CD4-positive, alpha-beta T cell (primary cell): ENCODE measurements at places on chromosomes 13 and 19. TPM values are rescaled to one million over a fixed set of nuclear protein-coding genes. Genes with fewer than 3 reads are reported as not detected.

The SYCN gene
- not detected for total RNA-seq

The CBARP gene
- total RNA-seq: not detected

The SYT5 gene
- 0.56 TPM for total RNA-seq

The ANKRD24 gene
- total RNA-seq: 0.59 TPM

The SIGLEC12 gene
- total RNA-seq: not detected

The CEACAM21 gene
- total RNA-seq: 34.9 TPM

The ZNF221 gene
- total RNA-seq: 0.41 TPM

The CGB8 gene
- not detected for total RNA-seq

The ZNF235 gene
- total RNA-seq: 2.4 TPM

DNA sequence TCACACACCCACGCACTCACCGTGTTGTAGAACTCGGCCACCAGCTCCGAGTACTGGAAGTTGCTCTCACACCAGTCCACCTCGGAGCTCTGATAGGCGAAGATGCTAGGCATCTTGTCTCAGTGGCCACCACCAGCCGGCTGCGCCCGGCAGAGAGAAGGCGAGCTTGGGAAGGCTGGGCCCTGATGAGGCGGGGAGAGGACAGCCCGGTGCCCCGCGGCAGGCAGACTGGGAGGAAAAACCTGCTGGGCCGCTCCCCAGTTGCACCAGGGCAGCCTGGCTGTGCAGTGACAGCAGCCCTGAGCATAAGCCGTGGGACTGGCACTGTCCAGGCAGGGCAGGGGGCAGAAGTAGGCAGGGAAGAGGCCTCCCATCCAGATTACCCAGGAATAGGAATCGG, at the start of gene ACER1:
ACER1 (minus strand) TSS at position 174 of the 400 bp plus-strand sequence; CDS start at position 113, 61 bp downstream.
- no peak for DNase-seq

DNA sequence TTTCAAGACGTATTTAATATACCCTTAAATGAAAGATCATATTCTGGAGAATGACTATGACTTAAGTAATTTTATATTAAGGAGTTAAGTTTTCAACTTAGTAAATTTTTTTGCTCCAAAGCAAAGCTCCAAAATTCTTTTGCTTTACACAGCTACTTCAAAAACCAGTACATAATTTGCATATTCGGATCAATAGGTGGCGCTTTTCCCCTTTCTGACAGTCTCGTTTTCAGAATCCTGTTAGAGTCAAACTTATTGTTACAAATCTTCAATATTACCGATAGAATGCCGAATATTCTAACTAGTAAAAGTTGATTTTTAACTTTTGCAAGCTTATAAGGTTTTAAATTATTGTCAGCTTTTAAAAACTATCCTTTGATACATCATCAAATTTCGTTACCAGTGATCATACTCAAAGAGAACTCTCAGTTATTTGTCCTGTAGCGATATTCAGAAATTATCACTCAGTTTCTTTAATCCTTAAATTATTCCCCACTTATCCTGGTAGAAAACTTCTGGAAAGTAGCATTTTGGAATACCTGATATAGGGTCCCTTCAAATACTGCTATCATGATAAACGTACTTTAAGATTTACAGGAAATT, 852.7 kb upstream of the KLHL1 start:
- DNase-seq: no peak

DNA sequence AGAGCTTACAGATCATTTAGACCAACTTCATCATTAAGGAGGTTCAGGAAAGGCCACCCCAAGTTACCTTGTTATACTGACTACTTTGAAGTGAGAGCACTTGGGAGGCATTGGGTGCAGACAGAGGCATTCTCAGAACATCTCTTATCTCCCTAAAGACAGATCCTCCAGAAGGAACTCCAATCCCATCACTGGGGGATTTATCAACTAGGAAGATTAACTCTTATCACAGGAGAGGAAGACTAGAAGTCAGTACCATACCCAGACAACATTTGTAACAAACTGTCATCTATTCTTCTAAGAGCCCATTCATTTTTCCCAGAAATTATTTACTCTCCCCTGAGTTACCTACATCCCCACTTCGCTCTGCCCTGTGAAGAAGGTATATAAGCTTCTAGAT, 5.8 kb upstream of the RFXAP start:
- DNase-seq: no peak

DNA sequence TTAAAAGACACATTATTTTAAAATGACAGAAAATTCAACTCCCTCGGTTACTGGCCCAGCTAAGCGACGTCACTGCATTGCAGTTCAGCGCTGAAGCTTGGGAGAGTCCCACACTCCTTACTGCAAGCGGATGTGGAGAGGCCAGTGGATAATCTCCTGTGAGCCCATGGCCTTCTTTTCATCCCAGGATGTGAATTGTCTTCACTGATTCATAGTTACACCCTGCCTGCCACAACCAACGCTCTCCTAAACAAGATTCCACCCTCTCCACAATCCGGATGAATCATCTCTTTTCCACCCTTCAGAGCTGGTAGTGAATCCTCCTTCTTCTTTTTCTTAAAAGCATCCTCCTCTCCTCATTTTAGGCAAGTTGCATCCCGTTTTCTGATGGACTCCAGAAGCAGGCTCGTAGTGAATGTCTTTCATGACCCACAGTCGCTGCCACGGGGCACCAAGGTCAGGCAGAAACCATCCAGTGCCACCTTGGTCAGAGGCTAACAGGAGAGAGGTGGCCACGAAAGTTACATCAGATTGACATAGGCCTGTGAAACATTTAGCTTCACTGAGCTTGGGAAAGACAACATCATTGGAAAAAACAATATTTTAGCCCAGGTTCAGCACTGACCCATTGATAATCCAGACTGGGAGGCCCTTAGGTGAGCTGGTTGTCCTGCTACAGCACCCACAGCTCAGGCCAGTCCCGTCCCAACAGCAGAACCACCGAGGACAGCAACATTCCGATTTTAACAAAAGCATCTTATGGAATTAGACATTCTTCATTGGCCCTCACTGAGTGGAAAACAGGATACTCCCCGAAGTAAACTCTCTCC, 2.0 kb downstream of the GJB2 start:
- no peak for DNase-seq

GRCh38 chr19:13718733-13719132, 45.6 kb upstream of the MRI1 start:
- no peak for DNase-seq

DNA sequence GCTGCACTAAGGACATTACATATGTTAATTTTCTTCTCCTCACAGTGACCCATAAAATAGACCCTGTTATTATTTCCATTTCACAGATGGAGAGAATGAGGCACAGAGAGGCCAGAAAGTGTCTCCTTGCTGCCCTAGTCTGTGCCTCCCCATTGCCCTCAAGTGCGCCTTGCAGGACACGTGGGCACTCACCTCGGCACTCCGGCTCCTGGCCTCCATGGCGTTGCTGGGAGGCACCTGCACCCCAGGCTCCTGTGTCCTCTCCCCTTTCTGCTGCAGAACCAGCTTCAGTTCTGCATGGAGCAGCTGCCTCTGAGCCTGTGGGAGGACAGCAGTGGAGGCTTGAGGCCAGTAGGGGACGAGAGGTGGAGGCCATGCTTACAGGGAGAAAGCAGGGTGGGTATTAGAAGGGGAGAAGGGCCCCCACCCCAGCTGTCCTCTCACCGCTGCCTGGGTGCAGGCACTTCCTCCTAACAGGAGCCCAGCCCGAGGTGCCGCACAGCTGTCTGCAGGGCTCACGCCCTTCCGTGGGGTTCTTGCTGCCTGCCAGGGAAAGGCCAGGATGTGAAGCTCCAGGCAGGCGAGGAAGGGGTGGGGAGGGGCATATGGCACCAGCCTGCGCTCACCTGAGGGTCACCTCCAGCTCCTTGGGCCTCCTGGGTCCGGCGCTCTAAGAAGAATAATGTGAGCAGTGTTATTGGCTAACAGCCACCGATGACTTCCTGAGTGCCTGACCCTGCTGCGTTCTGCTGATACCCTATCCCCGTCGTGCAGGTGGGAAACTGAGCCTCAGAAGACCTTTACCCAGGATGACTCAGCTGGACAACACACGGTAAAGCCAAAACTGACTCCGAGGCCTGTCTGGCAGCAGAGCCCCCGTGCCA, 5.2 kb downstream of the PRX start:
- no peak for DNase-seq

DNA sequence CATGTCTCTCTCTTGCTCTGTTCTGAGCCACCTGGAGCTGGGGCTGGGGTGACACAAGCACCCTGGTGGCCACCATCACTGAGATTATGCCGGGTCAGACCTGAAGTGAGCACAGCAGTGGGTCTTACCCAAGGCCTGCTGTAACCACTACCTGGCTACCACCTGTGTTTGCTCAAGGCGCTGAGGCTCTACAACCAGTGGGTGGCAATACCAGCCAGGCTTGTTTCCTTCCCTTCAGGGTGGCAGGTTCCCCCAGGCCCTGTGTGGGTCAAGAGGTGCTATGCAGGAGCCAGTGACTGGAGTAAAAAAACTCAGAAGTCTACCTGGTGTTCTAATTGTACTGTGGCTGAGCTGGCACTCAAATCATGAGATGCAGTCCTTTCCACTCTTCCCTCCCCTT, 8.0 kb upstream of the ZNF443 start:
- no peak for DNase-seq

DNA sequence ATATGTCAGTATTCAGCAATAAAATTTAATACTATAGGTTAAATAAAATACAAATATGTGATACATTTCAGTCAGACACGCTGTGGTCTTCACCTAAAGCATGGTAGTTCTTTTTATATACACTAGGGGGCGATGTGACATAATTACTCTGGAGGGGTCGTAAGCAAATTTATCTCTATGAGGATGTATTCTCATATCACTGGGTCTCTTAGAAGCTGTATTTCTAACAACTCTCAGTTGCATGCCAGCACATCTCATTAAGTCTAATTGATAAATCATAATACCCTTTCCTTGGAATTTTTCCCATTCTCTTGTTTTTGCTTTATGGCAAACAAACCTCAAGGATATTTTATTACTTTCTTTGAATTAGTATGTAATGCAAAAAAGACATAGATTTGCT, 3.9 kb upstream of the PCDH17 start:
- DNase-seq: no peak

DNA sequence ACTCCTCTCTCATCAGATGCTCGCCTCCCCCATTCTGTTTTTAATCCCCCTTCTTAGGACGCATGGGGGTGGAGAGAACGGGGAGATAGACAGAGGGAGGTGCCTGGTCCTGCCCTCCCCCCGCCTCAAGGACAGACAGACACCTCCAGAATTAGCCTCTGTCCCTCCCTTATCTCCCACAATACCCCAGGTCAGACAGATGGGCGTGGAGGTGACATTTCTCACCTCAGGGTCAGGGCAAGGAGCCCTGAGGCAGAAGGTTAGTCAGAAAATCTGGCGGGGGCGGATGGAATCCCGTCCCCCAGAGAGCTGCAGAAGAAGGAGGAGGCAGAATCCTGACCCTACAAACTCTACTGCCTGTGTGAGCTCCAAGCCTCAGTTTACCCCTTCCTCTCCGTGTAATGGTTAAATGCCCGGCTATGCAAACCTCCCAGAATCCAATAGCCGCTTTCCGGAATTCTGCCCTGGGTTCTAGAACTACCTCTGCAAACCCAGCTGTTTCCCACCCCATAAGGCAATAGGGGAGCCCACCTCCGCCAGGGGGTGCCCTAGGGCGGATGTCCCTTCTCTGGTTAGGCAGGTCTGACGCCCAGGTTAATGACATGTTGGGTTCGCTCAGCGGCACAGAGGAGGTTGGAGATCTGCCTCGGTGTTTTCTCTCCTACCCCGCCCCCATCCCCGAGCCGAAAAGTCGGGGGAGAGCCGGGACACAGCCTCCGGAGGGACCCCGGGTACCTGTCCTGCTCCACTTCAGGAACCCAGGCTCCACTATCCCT, 900 bp downstream of the PPP1R13L start:
- DNase-seq: peak; percentile 51

GRCh38 chr13:96772426-96772825, 221.8 kb downstream of the OXGR1 start:
- no peak for DNase-seq

GRCh38 chr13:109694972-109695371, 91.4 kb downstream of the IRS2 start:
- no peak for DNase-seq

- DNase-seq: no peak
Observed at GRCh38 chr13:111562716-111563115, 242.3 kb downstream of the TEX29 start.

DNA sequence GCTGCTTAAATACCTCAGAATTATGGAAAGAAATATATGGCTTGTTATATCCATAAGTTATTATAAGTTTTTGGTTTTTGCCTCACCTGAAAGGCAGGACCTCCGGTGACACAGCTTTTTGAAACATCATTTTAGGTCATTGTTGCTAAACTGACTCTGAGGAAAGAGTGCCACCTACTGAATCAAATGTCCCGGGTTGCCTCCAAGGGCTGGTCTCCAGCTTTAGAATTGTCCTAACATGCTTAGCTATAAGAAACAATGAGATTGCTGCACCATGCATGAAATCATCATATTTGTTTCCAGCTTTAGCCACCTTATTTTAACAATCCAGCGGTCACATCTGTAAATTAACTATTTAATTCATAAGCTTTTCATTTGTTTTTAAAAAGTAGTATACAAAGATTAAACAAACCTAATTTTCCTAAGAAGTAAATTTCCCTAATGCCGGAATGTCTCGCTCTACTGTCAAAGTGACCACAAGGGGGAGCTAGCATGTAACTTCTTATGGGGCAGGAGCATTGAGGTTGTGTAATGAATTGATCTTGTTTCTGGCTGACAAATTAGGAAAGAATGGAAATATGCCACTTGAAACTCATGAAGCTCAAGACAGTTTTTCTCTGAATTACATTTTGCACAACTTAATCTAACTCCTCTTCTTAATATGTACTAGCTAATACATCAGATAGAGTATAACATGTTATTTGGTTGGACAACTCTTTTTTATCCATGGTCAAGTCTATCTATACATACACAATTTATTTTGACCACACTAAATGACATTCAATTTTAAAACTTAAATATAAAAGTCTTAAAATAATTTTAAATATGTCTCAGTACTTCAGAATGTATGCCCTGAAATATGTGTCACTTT, 6.7 kb upstream of the PCDH17 start:
- DNase-seq: no peak

DNA sequence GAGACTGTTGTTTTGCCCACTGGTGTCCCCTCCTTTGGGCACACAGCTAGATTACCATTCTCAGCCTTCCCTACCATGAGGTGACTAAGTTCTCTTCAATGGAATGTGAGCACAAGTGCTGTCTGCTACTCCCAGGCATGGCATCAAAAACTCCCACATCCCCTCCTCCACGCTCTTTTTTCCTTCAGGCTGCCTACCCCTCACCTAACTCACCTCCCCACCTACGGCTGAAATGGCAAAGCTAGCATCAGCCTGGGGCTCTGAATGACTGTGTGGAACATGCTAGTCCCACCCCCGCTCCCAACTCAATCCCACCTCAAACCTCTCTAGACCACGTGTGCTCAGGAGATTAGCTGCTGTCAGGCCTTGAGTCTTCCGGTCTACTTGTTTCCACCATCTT, 512.2 kb downstream of the DIAPH3 start:
- no peak for DNase-seq

- no peak for DNase-seq
Observed at GRCh38 chr13:44903574-44903985, 85.7 kb downstream of the NUFIP1 start.

DNA sequence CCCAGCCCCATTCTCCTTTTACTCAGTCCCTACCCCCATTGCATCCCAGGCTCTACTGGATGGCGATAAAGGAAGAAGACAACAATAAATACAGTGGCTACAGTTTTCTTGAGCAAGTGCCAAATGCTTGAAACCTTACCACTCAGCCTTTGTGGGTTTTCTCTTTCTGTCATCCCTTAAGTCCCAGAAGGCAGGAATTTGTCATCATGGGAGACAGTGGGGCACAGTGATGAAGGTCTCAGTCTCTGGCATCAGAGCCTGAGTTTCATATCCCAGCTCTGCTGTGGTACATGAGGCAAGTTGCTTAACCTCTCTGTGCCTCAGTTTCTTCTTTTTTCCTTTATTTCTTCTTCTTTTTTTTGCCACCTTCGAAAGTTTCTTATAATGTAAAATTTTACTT, 5.1 kb upstream of the COMP start:
- DNase-seq: no peak
